ENCODE measurements at places on chromosomes 6 and 20.

DNA sequence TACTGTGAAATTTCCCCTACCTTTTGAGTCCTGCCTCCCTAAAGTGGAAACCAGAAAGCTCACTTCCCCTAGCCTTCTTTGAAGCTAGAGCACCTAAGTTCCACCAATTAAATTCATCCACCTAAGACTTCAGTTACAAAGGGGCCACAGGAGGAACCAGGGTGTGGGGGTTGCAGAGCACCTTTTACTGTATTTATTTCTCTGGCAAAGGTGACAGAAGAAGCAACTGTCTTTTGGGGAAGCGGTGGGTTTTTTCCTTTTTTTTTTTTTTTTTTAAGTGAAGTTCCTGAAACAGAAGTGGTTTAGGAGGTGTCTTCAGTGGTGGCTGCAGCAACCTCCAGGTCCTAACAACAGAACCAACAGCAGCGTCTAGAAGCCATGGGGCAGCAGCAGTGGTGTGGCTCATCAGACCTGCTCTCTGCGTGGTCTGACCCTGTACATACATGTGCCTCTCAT lies 13.1 kb downstream of the PSMB9 start:
- no peak for DNase-seq

DNA sequence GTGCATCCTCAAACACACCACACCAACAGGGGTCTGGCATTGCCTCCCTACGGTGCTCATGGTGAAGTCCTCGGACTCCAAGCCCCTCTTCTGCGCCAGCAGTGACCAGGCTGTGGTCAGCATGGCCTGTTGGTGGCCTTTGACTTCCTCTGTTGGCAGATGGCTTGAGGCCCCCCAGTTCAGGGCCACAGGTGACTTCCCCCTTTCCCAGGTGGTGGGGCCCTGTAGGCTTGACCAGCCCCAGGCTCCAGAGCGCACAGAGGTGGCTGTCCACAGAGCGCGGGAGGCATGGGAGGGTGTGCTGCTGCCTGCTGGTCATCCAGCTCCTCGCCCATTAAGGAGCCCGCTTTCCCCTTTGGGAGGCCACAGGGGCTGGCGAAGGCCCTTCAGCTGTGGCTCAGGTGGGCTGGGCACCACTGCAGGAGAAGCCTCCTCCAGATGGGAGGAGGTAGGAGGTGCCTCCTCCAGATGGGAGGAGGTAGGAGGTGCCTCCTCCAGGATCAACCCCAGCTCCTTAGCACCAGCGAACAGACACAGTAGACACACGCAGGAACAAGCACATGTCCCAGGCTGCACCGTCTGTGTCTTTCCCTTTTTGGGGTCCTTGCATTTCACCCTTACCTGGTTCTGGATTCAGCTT lies 52.1 kb upstream of the BHLHE23 start:
- no peak for DNase-seq

GRCh38 chr6:45595010-45595851 lies 217.5 kb upstream of the SUPT3H start:
- DNase-seq: no peak

DNA sequence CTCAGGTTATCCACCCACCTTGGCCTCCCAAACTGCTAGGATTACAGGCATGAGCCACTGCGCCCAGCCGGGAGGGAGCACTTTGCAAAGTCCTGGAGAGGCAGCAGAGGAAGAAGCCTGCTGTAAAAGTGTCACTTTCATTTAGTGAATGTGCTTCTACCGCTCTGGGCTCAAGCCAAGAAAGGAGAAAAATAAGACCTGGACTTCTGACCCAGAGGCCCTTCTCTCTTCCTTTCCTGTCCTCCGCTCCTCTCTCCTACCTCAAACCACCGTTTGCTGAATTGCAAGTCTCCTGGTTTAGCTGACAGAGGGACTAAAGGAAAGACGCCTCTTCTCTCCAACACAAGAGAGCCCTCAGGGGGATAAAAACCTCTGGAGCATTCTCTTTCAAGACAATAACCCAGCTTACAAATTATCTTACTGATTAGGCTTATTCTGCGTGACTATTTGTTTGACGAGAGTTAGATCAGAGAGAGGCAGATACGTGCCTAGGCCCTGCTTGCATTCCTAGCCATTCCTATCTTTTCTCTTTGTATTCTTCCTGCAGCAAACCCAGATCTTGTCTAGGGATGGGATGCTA lies 84.2 kb upstream of the SLC22A23 start:
- no peak for DNase-seq

DNA sequence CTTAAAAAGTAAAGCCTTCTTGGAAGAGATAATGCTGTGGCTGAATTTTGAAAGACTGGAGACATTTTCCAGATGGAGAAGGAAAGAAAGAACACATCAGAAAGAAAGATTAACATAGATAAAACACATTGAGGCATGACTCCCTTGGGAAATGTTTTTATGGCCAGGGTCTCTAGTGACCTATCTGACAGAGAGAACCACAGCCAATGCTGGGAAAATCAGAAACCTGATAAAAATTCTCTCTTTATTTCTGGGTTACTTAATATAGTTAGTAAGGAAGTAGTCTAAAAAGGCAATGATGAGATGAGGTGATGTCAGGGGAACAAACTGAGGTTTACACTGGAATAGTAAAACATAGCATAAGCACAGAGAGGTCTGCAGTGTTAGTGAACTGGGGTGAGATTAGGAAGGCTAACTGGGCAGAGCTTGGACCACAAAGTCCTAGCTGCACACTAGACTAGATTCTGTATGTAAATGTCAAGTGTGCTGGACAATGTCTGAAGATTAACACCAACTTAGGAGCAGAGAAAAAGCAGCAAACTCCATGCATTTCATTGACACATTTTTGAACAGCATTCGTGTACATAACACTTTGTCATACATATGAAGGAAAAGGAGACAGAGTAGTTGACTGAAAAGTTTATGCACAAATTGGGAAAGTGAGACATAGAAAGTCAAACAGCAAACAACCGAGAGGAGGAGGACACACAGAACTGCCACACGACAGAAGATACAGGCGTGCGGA lies 31.0 kb downstream of the ELOVL2 start:
- no peak for DNase-seq

DNA sequence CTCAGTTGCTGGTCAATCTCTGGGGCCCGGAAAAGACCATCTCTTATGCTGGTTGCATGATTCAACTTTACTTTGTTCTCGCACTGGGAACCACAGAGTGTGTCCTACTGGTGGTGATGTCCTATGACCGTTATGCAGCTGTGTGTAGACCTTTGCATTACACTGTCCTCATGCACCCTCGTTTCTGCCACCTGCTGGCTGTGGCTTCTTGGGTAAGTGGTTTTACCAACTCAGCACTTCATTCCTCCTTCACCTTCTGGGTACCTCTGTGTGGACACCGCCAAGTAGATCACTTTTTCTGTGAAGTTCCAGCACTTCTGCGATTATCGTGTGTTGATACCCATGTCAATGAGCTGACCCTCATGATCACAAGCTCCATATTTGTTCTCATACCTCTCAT lies 4.3 kb downstream of the OR2J3 start:
- no peak for DNase-seq

DNA sequence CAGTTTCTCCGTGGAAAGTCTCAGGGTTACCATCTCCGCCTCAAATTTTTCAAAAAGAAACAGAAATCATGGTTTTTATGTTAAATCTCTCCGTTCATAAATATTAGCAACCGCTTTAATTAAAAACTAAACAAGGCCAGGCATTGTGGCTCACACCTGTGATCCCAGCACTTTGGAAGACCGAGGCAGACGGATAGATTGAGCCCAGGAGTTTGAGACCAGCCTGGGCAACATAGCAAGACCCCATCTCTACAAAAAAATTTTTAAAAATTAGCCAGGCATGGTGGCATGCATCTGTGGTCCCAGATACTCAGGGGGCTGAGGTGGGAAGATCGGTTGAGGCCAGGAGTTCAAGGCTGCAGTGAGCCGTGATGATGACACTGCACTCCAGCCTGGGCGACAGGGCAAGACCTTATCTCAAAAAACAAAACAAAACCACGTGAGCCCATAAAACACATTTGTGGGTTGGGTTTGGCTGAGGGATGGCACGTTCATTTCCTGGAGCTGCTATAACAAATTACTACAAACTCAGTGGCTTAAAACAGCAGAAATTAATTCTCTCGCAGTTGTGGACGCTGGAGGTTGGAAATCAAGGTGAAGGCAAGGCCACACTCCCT lies 223.2 kb downstream of the ZNF217 start:
- DNase-seq: no peak

GRCh38 chr20:22684763-22685443 lies 100.5 kb upstream of the FOXA2 start:
- no peak for DNase-seq

GRCh38 chr6:45569210-45569945 lies 191.6 kb upstream of the SUPT3H start:
- DNase-seq: no peak

DNA sequence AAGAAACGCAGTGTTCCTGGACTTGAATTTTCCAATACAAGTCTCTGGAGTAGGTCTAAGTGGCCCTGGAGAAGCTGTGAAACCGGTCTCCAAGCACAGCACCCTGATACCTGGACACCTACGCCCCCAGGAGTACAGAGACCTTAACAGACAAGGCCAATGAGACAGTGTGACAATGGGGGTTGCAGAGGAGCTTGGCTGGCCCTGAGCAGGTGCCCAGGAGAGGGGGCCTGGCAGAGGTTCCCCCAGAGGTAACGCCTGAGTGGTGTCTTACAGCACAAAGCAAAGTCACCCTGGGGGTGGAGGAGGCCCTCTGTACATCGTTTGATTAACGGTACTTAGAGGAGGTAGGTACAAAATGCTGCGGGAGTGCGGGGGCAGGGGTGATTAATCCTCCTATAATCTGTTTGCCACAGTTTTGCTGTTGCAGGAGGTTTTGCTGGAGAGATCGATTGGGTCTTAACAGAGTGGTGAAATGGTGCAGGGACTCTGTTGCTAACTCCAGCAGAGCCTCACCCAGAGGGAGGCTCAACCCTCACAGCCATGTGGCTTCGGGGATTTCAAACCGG lies 37.3 kb upstream of the APCDD1L start:
- DNase-seq: no peak

- DNase-seq: no peak
These were observed 184.9 kb downstream of the ARHGAP18 start for GRCh38 chr6:129525055-129525454.

DNA sequence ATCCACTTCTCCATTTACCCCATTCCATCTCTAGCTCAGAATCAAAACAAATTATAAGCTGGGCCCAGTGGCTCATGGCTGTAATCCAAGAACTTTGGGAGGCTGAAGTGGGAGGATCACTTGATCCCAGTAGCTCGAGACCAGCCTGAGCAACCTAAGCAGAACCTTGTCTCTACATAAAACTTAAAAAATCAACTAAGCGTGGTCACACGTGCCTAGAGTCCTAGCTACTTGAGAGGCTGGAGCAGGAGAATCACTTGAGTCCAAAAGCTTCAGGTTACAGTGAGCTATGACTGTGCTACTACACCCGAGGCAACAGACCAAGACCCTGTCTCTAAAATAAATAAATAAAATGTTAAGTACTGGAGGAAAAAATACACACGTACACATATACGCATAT lies 74.7 kb upstream of the RUNX2 start:
- DNase-seq: no peak

DNA sequence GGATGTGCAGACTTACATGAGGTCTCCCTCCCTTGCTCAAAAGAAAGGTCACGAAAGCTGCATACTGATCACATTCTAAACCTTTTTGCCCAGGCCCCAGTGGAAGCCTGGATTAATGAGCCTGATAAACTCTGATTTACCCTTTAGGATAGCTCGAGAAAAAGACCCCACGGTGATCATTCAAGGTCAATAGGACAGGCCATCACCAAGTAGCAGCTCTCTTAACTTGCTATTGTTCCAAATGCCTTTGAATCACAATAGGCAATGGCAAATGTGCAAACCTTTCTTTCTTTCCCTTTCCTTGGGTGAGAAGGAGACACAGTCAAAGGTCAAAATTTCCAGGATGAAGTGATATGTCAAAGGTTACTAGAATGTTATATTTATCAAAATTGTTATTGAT lies 327.3 kb downstream of the HDGFL1 start:
- DNase-seq: no peak

DNA sequence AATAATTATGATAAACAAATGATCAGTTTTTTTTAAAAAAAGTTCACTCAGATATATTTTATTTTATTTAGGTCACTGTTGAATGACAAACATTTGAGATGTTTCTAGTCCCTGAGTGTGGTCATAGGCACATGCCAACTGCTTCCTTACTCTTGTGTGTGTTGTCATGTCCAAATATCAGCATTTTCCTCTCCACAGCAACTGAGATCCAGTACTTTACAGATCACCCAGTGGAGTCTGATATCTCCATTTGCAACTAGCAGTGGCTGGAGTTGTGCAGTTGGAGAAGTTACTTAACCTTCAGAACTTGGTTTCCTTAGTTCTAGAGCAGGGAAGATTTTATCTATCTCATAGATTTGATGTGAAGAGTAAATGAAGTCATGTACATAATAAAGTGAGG lies 101.3 kb downstream of the MYB start:
- no peak for DNase-seq

- DNase-seq: no peak
These were observed 231.5 kb upstream of the SUPT3H start for GRCh38 chr6:45609141-45609638.

DNA sequence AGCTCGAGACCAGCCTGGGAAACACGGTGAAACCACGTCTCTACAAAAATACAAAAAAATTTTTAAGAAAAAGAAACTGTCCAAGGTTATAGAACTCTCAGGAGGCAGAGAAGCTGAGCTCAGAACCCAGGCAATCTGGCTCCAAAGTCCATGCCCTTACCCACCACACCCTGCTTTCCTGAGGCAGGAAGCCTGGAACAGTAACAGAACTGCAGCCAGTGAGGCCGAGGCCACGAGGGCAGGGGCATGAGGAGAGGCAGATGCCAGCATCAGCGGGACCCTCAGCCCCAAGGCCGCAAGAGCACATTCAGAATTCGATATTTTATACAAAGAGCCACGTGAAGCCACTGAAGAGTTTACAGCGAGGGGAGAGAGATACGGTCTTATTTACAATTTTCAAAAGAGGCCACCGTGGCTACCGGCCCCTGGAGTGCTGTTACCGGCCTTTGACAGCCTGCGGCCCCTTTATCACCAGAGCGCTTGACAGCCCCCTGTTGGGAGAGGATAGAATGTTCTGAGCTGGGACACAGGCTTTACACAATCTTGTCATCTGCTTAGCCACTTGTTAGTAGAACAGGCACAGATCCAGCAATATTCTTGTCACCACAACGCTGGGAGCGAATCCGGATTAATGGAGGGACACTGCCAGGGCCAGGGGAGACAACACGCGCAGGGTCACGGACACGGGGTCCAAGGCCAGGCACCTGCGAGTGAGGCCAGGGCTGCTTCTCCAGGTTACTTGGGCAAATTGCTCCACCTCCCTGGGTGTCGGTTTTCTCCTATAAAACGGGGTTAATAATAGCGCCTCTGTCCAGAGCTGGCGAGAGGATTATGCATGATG lies 5.6 kb downstream of the SPATA2 start:
- no peak for DNase-seq

GRCh38 chr6:38579010-38579628 lies 60.6 kb downstream of the BTBD9 start:
- no peak for DNase-seq

GRCh38 chr6:43773050-43773979 lies 3.3 kb downstream of the VEGFA start:
- DNase-seq: peak; percentile 50

DNA sequence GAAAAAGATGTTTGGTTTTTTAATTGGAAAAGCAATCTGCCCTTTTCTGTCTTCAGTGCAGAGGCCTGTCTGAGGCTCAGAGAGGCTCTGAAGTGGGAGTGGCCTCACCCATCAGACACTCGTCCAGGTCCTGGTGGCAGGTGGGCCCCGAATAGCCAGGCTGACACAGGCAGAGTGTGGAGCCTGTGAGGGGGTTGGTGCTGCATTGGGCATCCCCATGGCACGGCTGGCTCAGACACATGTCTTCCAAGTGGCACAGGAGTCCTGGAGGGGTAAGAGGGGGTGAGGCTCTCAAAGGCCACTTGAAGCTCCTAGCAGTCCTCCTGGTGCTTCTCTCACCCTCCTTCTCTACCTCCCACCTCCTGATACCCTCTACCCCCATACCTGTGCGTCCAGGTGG lies 3.8 kb downstream of the NOTCH4 start:
- no peak for DNase-seq
